ENCODE measurements at places on chromosomes 5 and 9.

DNA sequence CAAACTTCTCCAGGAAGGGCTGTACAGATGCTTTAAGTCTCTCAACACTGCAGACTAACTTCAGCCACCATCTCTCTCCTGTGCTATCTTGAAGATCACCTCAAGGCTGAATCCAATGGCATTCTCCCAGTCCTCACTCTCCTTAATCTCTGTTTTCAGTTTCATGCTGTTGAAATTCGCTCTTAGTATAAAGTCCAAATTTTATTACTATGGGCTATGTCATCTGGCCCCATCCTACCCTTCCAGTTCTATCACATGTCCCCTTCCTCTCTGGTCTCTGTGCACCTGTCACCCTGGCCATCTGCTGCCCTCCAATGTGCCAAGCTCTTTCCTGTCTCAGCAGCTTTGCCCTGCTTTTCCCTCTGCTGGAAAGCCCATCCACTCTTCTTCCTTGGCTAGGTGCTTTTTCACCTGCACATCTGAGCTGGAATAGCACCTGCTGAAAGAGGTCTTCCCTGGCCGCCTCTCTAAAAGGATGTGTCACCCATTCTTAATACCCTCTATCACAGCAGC, 284.7 kb upstream of the MAP3K1 start:
- no peak for DNase-seq

DNA sequence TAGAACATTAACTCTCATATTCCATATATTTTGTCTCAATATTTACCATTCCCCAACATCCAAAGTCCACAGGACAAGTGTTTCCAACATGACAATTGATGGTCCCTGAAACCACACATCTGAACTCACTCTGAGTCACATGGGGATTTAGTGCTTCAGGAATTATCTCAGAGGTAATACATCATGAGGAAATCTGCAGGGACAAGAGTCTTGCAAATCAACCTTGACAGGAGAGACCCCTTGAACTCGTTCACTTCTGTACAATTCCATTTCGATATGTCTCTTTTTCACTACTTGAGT, 119.7 kb upstream of the ABCA1 start:
- DNase-seq: no peak

DNA sequence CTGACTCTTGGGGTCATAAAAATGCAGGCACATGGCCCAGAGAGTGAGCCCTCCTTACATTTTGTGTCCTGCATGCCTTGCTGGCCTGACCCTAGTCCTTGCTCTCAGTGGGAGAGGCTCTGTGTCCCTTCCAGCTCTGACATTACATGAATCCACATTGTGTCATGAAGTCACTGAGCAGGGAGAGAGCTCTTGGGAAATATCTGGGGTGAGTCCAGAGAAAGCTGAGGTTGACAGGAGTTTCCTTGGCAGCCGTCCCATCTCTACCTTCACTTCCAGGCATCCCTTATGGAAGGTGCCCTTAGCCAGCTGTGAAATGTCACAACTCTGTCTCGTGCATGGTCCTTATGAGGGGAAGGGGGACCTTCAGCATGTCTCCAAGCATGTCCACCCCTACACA, 41.0 kb downstream of the FAT2 start:
- no peak for DNase-seq

GRCh38 chr5:156354571-156354970, 27.6 kb downstream of the SGCD start:
- DNase-seq: no peak

DNA sequence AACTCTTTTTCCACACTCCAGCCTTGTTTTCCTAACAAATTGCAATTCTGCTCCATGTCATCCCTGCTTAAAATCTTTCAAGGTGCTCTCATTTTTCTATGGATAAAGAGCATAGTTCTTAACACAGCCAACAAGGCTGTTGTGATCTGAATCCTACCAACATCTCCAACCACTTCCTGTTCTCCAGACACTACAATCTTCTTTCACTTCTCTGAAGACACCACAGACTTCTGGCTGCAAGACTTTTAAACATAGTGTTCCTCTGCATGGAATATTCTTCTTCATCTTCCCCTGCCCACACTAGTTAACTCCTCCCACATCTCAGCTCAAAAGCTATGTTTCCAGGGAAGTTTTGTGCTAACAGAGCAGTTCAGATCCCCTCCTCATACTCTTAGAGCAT, 404.8 kb downstream of the MAN2A1 start:
- DNase-seq: no peak

GRCh38 chr5:58453306-58453705, 6.6 kb downstream of the PLK2 start:
- no peak for DNase-seq

- no peak for DNase-seq
Measured at GRCh38 chr5:72878854-72879253, 62.4 kb downstream of the TNPO1 start.

- no peak for DNase-seq
Measured at GRCh38 chr5:154501566-154501965, 23.5 kb upstream of the HAND1 start.

- DNase-seq: no peak
Measured at GRCh38 chr9:128056887-128057723, 10.0 kb downstream of the NAIF1 start.

DNA sequence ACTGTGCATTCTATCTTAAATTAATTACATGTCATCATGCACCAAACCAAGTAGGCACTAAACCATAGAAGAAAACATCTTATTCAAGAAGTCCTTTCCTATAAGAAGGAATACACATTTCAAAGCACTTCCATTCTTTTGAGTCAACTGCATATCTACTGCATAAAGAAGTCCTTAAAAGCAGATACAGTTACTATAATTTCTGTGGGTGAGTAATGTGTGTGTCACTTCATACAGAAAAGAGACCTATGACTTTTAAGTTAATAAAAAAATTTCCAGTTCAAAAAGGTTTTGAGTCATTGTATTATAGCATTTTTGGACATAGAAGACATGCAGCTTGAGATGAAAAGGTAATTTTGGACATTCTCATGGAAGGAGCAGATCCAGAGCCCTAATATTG, 125.0 kb downstream of the DTWD2 start:
- DNase-seq: no peak

- DNase-seq: no peak
Measured at GRCh38 chr9:116155698-116156039, 2.1 kb downstream of the PAPPA start.

- DNase-seq: no peak
Measured at GRCh38 chr9:133717113-133718031, 20.8 kb downstream of the SARDH start.

GRCh38 chr5:55852503-55852902, 1.3 kb downstream of the IL31RA start:
- DNase-seq: no peak

DNA sequence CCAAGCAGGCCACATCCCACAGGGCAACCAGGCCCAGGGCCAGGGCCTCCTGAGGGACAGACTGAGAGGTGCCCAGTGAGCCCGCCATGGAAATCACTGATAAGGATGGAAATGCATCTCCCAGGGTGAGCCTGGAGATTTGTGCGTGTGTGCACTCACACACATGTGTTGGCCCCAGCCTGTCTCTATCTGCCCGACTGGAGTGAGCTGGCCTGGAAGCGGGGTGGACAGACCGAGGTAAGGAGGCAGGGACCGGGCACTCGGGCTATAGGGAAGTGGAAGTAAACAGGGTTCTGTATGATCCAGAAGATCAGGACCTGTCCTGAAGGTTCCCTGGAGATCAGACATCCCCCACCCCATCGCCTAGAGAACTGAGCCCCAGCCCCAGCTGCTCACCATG, 17.4 kb downstream of the GFI1B start:
- no peak for DNase-seq

- DNase-seq: no peak
Measured at GRCh38 chr9:110538647-110539041, 40.9 kb downstream of the SVEP1 start.

- no peak for DNase-seq
Measured at GRCh38 chr9:5566054-5566618, 55.8 kb downstream of the PDCD1LG2 start.

DNA sequence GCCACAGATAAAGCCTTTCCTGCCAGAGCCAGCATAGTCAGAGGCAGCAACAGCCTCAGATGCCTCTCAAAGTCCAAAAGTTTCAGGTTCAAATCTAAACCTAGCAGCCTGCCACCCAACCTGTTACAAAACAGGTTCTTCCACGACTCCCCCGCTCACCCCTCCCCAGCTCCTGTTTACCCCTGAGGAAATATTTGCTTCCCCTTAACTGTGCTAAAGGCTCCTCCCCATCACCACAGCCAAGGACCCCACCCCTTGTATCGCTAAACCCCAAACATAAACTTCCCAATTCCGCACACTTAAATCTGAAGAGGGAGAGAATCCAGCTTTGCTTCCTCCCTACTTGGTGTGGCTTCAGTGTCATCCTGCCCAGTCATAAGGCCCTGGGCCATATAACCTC, 15.4 kb upstream of the VDAC1 start:
- no peak for DNase-seq

DNA sequence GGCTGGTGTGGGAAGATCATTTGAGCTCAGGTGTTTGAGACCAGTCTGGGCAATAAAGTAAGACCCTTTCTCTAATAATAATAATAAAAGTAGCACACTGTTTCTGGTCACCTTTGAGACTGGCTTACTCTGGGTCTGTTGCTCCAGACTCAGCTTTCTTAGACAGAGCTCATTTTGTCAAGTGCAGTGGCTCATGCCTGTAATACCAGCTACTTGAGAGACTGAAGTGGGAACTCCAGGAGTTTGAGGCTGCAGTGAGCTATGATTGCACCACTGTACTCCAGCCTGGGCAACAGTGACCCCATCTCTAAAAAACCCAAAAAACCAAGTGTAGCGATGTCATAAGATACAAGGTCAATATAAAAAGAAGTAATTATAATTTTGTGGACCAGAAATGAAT, 36.4 kb upstream of the RNU6ATAC start:
- DNase-seq: no peak

- DNase-seq: no peak
Measured at GRCh38 chr5:164345853-164346252, 840.4 kb downstream of the MAT2B start.

DNA sequence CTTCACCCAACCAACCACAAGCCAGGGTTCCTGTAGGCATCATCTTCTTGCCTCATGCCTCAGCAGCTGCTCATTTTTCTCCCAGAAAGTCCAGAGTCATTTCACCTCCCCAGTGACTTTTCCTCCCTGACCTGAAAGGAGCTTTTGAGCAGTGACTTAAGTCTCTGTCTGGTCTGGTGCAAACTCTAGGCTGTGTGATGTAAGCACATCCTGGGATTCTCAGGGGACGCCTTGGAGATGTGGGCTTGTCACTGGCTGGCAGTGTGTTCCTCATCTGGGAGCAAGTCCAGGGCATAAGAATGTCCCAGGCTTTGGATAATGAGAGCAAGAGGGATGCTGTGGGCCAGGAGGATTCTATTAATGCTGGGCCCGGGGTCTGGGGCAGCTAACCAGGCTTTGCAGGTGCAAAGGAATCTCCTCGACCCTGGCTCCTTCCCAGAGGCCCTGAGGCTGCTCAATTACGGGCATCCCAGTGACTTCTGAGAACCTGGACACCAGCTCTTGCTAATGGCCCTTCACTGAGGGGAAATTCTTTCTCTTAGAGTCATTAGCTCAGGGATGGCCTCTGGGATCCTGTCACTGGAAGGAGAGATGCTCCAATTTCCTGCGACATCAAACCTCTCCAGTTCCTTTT, 211.0 kb upstream of the PANK3 start:
- DNase-seq: no peak

DNA sequence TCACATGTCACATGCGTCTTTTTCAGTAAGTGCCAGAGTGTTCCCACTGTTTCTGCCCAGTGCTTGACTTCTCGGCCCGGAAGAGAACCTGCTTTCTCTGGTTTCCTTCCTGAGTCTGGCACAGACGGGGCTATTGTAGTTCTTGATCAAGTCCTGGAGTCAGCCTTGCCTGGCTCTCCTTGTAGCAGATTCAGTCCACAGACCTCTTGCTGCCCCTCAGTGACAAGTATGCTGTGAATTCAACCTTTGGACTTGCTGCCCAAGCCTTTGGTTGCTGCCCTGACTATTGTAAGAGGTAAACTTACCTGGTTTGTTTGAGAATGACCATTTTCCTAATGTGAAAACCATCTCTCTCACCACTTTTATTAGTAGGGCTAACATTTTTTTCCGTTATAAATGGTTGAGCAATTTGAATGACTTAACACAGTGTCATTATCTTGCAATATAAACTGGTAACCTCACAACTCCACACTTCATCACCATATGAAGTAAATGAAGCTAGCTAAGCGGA, 24.7 kb downstream of the ZBTB34 start:
- DNase-seq: no peak

GRCh38 chr5:95445995-95446394, 54.8 kb downstream of the FAM81B start:
- DNase-seq: no peak

DNA sequence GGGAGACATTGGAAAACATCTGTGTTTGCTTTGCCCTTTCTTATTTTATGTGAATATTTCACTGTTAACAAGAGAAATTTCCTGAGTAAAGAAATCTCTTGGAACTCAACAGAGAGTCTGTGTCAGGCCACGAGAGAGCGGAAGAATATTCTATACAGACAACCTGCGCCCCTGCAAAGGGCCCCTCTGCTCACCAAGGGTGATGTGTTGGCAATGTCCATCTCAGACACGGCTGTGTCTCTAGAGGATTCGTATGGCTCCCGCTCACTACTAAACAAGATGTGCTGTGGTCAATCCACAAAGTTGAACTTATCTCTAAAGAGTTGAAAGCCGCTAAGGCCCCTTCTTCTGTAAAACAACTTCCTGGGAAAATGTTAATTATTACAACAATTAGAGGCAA, 241.0 kb upstream of the IRX1 start:
- no peak for DNase-seq

DNA sequence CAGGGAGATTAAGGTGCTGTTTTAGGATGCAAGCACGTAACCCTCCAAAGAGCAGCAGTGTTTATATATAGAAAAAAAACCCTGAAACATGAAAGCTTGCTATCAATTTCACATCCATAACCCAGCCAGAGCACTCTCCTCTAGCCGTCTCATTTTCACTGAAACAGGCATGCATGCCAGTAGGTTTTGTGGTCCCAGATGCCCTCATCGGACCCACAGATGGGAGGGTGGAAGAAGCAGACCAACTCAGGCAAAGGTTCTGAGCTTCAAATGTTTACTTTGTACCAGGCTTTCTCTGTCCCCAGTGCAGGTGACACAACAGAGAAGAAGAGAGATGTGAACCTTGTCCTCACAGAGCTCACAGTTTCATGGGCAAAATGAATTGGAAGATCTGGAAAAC, 127.4 kb upstream of the ATP10B start:
- no peak for DNase-seq

- no peak for DNase-seq
Measured at GRCh38 chr5:157596487-157596886, 20.9 kb upstream of the ADAM19 start.

DNA sequence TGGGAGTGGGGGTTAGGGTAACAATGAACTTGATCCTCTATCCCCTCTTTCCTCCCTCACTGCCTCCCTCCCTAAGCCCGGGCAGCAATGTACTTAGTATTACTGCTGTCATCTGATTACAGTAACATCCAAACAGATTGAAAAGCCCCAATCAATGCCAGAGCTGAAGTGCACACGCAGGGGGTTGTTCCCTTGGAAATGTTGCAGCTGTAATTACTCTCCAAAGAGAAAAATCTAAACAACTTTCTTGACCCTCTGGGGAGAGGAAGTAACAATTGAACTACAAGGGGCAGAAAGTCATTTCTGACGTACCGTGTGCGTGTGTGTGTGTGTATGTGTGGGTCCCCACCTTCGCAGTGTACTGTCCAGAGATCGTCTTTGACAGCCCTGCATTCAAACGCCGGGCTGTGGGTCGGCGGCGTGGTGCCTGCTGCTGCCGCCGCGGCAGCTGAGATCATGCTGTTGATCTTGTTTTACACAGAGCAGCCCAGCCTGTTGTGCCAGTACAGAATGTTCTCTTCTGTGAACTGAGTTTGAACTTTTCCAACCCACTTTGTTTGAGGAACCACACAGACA, 66.0 kb upstream of the KLF9 start:
- DNase-seq: no peak
